ENCODE measurements at places on chromosomes 3 and 15.
A peak's percentile ranks its signal among the peaks of the same experiment; 100 is the strongest.

GRCh38 chr3:154025007-154025406 is 96.2 kb upstream of the ARHGEF26 start:
- DNase-seq: no peak

DNA sequence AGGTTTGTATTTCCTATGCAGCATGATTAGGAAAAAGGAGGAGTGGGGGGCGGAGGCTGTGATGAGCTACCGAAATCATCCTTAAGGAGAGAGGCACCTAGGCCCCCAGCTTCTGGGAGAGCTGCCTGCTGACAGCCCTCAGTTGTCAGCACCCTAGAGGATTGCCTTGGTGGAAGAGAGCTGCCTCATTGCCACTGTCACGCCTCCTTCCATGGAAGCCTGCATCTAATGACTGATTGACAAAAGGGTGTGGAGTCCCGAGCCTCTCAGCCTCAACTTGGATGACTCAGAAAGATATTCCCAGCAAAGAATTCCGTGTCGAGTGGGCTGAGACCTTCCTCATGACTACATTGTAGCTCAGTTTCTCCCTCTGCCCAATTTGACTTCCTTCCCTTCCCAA is 320.4 kb upstream of the PROK2 start:
- no peak for DNase-seq

DNA sequence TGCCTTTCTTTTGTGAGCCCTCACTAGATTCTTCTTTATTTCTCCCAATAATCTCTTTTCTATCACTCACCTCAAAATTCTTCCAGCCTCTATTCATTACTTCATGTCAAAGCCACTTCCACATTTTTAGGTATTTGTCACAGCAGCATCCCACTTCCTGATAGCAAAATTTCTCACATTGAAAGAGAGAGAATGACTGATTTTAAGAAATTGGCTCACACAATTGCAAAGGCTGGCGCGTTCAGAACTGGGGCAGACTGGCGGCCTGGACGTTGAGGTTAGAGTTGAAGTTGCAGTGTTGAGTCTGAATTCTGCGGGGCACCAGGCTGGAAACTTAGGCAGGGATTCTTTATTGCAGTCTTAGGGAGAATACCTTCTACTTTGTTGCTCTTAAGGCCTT is 117.9 kb downstream of the LRRC28 start:
- no peak for DNase-seq

DNA sequence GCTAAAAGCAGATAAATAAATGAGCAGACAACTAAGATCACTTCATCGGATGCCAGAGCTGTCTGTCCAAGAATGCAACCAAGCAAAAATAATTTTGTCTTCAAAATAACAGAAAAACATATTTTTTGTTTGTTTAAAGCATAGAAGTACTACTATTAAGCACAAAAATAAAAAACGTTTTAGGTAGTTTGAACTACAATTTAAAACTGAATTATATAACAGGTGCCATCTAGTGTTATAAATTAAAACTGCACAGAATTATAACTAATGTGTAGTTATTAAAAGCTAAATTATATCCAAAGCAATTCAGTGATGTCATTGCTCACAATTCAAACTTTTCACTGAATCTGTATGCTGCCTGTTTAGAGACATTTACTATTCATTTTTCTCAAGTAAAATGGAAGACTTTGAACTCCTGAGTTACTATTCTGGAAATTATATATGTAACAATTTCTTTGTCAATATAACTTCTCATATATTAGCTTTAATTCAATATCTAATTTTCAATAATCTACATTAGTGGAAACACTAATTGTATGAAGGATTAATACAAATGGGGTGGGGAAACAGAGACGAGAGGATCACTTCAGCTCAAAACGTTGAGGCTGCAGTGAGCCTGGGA is 29.5 kb downstream of the LINS1 start:
- no peak for DNase-seq

DNA sequence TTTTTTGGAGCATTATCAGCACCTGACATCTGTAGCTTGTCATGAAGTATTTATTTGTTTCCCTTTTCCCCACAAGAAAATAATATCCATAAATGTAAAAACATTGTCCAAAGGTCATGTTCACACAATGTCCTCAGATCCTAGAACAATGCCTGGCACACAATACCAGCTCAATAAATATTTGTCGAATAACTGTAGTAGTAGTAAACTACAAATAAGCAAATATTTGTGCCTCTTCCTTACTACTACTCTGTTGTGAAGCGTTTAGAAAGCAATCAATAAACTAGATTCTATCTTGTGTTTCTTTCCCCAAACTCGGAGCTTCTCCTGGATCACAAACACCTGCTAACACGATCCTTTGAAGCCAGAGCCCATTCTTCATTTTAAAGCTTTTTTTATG is 459.6 kb upstream of the NECTIN3 start:
- no peak for DNase-seq

GRCh38 chr15:51403072-51403878 is 61.8 kb downstream of the GLDN start:
- no peak for DNase-seq

GRCh38 chr15:97623091-97623661 is 337.3 kb upstream of the ARRDC4 start:
- no peak for DNase-seq

- DNase-seq: no peak
Measured at GRCh38 chr3:42635111-42635510, 18.4 kb upstream of the ZBTB47 start.

DNA sequence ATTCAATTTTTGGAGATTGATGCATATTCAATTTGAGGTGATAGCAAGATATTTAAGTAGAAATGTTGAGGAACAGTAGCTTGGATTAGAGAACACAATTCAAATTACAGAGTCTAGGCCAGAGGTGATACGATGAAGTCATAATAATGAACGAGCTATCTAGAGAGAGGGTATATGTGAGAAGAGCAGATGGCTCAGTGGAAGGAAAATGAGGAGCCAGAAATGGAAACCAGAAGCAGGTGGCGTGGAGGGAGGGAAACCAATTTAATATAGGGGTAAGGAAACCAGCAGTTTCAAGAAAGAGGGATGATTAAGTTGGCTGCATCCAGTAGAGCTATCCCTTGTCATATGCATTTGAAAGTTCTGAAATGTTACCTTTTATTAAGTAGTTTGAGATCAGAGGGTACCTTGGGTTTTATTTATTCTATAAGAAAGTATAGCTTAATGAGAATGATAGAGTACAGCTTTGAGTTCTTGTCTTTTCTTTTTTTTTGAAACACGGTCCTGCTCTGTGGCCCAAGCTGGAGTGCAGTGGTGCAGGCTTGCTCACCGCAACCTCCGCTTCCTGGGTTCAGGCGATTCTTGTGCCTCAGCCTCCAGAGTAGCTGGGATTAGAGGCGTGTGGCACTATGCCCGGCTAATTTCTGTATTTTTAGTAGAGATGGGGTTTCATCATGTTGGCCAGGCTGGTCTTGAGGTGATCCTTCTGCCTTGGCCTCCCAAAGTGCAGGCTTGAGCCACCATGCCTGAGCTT is 22.1 kb downstream of the NCK1 start:
- no peak for DNase-seq

DNA sequence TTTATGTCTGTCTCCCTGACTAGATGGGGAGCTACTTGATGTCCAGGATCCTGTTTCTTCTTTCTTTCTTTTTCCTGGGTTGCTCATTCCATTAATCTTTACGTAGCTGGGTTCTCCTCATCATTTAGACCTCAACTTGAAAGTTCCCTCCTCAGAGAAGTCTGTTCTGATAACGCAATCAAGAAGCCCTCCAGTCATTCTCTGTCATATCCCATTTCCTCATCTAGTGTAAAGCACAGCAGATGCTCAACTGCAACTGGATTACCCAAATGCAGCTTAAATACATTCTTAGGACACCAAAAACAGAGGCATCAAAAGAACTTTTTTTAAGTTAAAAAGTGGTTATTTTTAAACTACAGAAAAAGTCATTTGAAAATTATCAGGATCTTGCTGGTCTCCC is 51.7 kb upstream of the ST3GAL6 start:
- no peak for DNase-seq

DNA sequence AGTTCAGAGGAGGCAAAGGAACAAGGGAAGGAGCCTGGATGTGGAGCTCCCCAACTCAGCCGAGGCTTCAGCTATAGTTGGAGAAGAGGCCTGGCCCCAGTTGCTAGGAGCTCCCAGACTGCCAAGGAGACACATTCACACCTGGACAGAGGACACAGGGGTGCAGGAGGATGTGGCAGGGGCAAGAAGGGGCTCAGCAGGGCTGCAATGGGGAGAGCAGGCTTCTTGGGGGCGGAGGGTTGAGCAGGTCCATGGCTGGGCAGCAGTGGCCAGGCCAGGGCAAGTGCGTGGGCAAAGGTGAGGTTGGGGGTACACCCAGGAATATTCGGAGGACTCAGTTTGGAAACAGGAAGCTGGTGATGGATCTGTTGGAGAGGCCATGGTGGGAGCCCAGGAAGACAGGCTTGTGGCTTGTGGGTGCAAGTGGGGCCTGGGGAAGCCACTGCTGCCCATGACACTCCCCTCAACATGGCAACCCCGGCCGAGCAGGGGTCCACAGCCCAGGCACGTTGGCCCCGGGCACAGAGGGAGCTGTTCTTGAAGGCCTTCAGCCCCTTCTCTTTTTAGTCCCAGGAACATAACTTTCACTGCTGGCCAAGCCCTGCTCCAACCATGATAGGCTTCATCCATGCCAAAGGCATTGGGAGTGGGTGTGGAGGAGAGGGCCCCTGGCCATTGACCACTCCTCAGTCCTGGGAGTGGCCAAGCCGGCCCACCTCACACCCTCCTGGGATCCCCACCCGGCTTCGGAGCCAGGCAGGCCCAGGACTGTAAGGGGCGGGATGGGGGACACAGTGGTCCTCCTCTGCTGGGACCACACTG is 33.3 kb downstream of the TSPAN3 start:
- DNase-seq: no peak

DNA sequence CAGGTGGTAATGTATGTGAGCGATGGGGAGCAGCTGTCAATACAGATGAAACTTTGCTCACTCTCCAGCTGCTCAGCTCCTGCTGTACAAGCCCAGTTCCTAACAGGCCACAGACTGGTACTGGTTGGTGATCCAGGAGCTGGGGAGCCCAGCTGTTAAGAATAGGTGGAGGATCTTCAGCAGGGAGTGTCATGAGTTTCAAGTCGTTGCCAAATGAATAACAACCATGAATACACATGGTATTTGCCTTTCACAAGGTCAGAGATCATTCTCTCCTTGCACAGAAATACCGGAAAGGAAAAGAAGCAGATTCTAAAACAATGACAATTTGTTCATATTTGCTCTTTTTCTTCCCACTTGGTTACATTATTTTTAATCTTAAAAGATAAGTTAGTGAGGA is 5.1 kb downstream of the PLSCR1 start:
- no peak for DNase-seq

DNA sequence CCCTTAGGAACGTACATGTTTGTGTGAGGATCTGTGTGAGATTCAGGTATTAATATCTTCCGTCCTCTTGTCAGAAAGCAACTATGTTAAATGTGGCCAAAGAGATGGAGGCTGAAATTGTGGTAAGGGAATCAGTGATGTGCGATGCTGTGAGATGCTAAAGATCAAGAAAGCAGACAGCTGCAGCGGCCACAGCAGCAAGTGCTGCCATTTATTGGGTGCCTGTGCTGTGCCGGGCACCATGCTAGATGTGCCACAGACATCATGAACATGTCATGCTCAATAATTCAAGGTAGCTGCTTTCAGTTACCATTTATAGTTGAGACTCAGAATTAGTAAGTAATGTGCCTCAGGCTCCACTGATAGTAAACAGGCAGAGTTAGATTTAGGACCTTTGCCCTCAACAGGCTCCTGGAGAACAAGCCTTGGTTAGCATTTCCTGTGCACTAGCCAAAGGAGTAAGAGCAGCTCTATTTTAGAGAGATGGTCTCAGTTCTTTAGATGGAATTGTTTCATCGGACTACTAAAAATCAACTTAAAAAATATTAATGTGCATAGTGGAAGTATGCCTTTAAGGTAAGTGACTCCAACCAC is 24.9 kb downstream of the LARS2 start:
- no peak for DNase-seq

GRCh38 chr3:136931606-136932005 is 26.2 kb upstream of the IL20RB start:
- no peak for DNase-seq

DNA sequence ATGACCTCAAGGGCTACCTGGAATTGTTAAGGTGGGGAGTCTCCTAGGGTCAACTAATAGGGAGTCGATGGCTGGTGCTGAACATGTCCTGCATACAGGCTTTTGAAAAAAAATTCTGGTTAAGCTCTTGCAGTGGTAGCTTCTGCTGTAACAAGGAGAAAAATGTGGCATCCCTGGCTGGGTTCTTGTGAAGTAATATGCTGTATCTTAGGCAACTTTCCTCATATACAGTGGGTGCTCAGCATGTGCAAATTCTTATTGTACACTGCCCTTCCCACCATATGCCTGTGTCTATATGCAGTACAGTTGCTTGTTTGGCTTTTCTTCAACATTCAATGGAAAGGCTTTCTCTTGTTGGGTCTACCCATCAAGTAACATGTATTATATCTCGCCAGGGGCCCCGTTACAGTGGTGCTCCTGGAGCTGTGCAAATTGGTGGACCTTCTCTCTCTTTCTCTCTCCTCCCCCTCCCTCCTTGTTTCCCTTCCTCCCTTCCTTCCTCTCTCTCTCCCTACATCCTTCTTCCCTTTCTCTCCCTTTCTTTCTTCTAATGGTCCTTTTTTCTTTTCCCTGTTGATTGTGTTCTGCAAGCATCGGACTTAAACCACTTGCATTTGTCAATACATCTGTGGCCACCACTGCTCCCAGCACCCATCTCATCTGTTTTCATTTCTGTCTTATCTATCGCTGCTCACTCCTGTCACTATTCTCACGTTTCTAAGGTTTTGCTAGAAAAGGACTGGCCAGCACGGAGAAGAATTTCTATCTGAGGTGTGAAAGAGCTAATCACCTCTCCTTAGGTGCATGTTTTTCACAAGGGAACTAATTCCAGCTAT is 35.2 kb downstream of the TGFBR2 start:
- DNase-seq: no peak

- no peak for DNase-seq
Measured at GRCh38 chr3:60912142-60912541, 339.1 kb downstream of the FHIT start.

DNA sequence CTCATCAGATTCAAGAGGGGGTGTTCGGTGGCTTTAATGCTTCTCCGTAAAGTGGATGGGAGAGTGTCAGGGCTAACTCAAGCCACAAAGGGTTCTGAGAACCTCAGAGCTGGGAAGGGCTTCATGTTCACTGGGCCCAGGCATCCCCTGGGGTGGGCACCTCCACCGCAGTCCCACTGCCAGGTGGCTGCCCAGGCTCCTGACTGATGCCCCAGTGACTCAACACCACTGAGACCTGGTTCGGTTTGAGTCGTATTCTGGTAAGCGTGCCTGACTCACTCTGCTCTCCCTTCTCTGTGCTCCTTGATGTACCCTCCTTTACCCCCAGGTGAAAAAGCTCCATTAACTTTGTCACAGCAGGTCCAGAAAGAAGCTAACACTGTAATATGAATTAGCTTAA is 304.6 kb downstream of the RPLP1 start:
- peak; percentile 14 for DNase-seq

DNA sequence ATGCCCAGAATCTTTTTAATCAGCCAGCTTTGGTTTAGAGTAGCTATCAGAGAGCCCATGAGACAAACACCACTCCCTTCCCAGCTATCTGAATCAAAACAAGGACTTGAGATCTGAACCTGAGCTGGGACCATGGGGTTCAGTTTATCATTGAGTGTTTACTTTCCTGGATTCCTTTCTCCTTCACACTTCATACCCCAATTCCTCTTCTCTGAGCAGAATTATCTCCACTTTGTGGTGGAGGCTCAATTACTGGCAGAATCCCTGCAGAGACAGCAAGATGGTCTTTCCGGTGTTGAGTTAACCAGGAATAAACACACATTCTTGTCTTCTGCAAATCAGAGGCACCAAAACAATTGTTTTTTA is 102.4 kb downstream of the RPL22L1 start:
- DNase-seq: no peak
